Aortic smooth muscle cell (primary cell): ENCODE measurements at places on chromosomes 7 and 10. TPM values are rescaled to one million over a fixed set of nuclear protein-coding genes. Genes with fewer than 3 reads are reported as not detected.

The GRM8 gene
- not detected in 2 replicates for total RNA-seq

The TLL2 gene
- under 0.01 and 0.06 TPM in 2 replicates for total RNA-seq

The CTAGE15 gene
- total RNA-seq: 0.06 and 0.13 TPM in 2 replicates

The ATRNL1 gene
- 4.9 and 5.0 TPM in 2 replicates for total RNA-seq

The RPEL1 gene
- total RNA-seq: 0.12 TPM in 1 of 2 replicates, not detected in the other

The AKR1C3 gene
- 163 and 174 TPM in 2 replicates for total RNA-seq

The UCN3 gene
- not detected in 2 replicates for total RNA-seq

The BICC1 gene
- total RNA-seq: 66.3 and 88.6 TPM in 2 replicates

The XRCC2 gene
- 1.6 and 3.0 TPM in 2 replicates for total RNA-seq

The COL28A1 gene
- total RNA-seq: 0.06 and 0.13 TPM in 2 replicates

The EVX1 gene
- not detected in 2 replicates for total RNA-seq

The PRSS58 gene
- not detected in 2 replicates for total RNA-seq

The BRAT1 gene
- total RNA-seq: 16.8 and 21.4 TPM in 2 replicates

The OR2A42 gene
- total RNA-seq: 0.06 TPM in 1 of 2 replicates, not detected in the other

The DTX2 gene
- total RNA-seq: 3.0 and 4.5 TPM in 2 replicates

The HABP2 gene
- total RNA-seq: not detected in 2 replicates

The PHKG1 gene
- 2.0 and 9.4 TPM in 2 replicates for total RNA-seq
